ENCODE measurements at places on chromosomes 2 and 18. TPM values are rescaled to one million over a fixed set of nuclear protein-coding genes. Genes with fewer than 3 reads are reported as not detected.

FAM228A gene
- total RNA-seq: 0.22 TPM

DNA sequence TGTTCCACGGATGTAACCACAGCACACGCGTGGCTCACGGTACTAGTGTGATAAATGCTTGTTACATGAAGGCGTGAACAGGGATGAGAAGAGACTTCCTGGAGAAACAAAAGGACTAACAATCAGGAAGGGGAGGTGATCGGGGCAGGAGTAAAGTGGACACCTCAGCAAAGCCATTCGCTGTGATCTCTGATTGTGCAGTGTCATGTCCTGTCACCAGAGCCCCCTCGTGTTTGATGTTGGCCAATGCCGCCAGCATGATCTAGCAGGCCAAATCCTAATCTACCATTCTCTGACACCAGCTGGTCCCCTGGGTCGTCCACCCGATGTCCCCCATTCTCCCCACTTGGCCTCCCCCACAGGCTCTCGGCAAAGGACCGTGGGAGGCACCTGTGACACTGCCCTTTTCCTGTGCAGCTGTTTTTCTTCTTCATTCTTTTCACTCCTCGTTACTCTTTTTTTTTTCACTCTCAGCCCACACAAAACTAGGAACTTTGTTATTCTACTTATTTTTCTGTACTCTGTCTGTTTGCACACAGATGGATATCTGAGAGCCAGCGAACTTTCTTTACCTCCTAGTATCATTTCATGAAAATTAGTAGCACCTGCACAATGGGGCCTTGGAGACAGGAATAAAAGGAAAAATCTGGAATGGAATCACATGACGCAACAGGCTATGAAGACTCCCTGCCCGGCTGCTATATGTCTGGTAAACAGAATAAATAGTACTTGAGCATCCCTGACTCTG lies 146.8 kb downstream of the TGIF1 start:
- DNase-seq: no peak

DNA sequence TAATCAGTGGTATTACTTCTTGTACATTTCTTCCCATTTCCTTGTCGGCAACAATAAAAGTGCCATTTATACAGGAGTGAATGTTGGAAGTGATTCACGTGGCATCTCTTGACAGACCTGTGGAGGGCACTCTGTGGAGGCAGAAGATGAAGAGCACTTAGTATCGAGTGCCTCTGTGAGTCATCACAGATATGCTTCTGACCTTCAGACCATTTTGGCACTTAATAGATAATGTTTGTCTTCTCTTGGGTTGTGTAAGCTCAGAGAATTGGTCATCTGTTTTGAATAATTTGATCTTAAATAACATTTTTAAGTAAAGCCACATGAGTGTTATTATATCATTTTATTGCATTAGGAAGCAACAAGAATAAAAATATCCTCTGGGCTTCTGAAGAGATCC lies 305.5 kb downstream of the PTPRM start:
- DNase-seq: no peak

IL18R1 gene
- 1.0 TPM for total RNA-seq

MOCOS gene
- total RNA-seq: 0.38 TPM

GRCh38 chr2:217701622-217702021 lies 301.2 kb downstream of the TNS1 start:
- DNase-seq: no peak

UBE2E3 gene
- total RNA-seq: 48.4 TPM

GRCh38 chr2:15040429-15041084 lies 408.0 kb downstream of the LRATD1 start:
- DNase-seq: no peak

GRCh38 chr2:210839450-210839849 lies 283.1 kb downstream of the CPS1 start:
- no peak for DNase-seq

- no peak for DNase-seq
These were observed 85.2 kb downstream of the INO80D start for GRCh38 chr2:206000776-206001175.

ATP6V1C2 gene
- 1.9 TPM for total RNA-seq

DNA sequence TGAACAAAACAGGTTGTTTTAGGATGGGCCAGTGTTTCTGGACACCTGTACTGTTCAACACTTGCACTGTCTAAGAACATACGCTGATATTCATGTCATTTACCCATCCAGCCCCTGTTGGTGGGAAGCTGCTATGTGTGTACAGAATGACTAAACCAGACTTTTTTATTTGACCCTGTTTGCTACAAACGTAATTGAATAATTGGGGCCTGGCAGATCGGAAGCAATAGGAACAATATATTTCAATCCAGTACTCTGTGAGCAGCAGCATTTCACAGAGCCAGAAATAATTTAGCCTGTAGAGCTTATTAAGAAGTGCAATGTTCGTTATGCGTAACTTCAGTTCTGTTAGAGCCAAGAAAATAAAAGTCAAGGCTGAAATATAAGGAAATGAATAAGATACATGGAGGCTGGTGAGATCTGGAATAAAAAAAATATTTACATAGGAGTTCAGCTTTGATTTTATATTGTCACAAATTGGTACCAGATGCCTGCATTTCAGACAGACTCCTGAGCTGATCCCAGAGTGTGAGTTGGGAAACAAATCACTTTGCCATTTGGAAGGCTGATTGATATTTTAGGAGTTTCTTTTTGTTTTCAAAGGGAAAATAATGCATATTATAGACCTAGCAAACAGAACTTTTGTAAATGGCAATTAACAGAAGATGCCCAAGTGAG lies 19.7 kb downstream of the CABLES1 start:
- DNase-seq: no peak

SERPINB7 gene
- total RNA-seq: not detected

GRCh38 chr2:119823734-119824334 lies 64.1 kb downstream of the PTPN4 start:
- no peak for DNase-seq

- DNase-seq: no peak
These were observed 31.1 kb downstream of the DNMT3A start for GRCh38 chr2:25310709-25310964.

DNA sequence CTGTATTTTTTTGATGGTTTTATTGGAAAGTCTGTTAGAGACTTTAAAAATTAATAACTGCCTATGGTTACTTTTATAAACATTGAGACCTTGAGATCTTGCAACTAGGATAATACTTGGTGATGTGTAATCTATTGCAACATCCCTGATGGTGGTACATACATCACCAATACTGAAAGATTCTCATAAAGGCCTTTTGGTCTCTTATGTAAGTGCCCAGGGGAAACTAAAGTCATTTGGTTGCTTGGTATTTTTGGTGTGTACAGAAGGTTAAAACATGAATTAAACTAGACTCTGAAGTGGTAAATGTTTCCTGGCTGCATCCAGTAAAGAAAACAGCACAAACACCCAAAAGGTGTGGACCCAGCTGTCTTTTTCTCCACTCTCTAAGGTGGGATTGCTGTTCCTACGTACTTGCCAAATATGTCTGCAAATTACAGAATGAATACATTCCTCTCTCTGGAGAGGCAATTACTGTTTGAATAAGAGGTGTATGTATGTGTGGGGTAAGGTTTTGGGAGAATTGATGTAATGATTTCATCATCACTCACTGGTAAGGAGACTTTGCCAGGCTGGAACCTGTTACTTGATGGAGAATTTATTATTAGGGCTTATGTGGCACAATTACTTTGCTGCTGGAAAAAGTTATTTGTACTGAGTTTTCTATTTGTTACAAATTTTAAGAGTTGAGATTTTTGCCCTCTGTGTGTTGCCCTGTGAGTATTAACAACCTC lies 3.6 kb downstream of the B3GNT2 start:
- DNase-seq: no peak

DNA sequence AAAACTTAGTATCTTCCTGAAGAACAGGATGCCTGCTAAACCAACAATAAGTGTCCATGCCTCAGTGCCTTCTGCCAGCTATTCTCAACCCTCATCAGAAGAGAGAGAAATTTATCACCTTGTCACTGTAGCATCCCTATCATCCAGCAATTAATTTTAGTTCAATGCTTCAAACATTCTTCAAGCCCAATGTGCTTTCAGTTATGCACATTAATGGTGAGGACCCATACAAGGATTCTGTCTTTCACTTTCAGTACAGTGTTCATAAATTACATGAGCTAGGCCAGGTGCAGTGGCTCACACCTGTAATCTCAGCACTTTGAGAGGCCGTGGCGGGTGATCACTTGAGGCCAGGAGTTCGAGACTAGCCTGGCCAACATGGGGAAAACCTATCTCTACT lies 47.0 kb upstream of the MSH6 start:
- no peak for DNase-seq

DNA sequence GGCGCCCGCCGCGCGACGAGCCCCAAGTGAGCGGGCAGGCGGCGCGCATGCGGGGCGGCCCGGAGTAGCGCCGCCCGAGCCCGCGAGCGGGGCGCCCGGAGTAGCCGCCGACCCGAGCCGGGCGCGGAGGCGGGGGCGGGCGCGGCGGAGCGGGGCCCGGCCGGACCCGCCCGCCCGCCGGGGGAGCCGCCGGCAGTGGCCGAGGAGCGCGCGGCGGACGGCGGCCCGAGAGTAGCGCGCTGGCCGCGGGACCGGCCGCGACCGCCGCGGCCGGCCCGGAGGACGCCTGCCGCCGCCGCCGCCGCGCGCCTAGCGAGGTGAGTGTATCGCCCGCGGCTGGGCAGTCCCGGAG lies at the start of gene GALNT1:
Gene GALNT1, plus strand, starts transcription at position 195 of the 352 bp plus-strand sequence. CDS start 72,923 bp downstream, outside the sequence.
- DNase-seq: no peak

SCN2A gene
- total RNA-seq: 0.16 TPM

DNA sequence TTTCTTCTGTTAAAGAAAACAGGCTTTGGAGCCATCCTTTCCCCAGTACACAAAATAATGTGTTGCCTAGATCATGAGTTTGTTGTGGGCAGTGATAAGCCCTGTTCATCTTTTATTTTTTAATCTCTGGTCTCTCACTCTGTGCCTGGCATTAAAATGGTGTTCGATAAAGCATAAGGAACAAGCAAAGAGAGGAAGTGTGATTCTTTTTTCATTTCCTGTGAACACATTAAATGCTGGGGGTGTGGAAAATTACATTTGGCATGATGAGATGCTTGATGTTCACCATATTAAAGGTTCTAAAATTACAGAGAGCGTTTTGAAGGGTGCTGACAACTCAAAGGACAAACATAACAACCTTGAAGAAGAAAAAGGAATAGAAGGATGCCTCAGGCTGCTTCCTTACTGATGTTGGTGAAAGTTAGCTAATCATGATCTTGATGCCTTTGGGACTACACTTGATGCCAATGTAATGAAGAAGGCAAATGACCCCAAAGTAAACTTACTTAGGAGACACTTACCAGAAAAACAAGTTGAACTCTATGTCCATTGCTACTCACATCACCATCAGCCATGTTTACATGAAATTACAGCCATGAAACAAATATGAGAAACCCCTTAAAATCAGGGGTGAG lies 33.0 kb downstream of the TMEFF2 start:
- no peak for DNase-seq

GRCh38 chr2:36698993-36699392 lies 2.5 kb downstream of the VIT start:
- DNase-seq: peak; percentile 30

GRCh38 chr2:217392930-217393584 lies 533.2 kb upstream of the TNP1 start:
- no peak for DNase-seq

TNFAIP6 gene
- total RNA-seq: 2.9 TPM

CEBPZ gene
- total RNA-seq: 32.3 TPM

LAMA1 gene
- total RNA-seq: not detected

- DNase-seq: peak; percentile 71
These were observed 121.0 kb upstream of the SLC39A10 start for GRCh38 chr2:195535911-195536522.

Data from Right ventricle myocardium inferior (tissue), 1 donor.